ENCODE measurements at places on chromosomes 7 and 10. TPM values are rescaled to one million over a fixed set of nuclear protein-coding genes. Genes with fewer than 3 reads are reported as not detected.
A peak's percentile ranks its signal among the peaks of the same experiment; 100 is the strongest.

DNA sequence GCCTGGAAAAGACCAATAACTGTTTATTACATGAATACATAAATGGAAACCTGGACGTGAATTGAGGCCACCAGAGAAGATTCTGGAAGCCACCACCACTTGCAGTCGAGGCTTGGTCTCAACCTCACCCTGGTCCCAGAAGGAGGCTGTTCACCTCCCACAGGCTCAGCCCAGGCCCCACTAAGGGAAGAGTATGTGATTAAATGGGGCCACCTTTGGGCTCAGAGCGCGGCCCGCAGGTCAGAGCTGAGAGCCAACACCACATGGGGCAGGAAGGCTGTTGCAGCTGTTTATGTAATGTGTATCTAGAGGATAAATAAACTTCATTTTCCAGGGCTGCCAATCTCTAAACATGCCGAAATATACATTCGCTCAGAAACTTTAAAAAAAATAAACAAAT is 17.6 kb upstream of the FGFR2 start:
- DNase-seq: peak; percentile 31

DNA sequence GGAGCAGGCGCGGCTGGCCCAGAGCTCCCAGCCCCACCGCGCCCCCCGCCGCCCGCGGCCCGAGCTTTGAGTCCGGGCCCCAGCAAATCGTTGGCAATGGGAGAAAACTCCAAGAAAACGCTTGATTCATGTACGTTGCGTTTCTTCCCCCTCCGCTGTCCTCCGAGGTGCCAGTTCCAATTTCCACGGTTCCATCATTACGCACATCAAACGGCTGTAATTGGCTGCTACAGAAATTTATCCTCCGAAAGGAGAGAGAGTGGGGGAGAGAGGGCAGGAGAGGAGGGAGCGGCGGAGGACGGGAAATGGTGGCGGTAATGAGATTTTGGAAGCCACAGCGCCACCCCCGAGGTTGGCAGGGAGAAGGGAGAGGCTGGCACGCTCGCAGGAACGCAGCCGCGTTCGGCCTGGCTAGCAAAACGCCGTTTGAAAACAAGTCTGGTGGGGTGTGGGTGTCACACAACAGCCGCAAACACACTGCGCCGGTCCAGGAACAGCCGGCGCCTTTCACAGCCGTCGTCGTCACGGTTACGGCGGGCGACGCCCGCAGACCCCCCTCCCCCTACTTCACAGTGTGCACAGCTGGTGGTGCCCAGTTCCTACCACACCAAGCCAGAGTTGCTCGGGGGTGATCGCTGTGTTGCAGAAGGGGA is 57.5 kb downstream of the UNCX start:
- DNase-seq: no peak

DNA sequence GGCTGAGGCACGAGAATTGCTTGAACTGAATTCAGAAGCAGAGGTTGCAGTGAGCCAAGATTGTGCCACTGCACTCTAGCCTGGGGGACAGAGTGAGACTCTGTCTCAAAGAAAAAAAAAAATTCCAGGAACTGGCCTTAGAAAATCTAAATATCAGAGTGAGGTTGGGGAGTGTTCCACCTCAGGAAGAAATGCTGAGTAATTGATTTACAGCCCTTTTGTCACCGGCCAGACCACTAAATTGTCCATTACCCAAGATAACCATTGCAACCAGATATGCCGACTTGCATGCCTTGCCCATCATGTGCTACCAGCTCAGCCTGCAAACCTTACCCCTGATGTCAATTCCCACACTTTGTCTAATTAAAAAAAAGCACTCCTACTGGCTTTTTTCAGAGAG is 42.4 kb downstream of the CRCP start:
- DNase-seq: no peak

GRCh38 chr7:55538538-55538937 is 33.8 kb downstream of the VOPP1 start:
- DNase-seq: no peak

DNA sequence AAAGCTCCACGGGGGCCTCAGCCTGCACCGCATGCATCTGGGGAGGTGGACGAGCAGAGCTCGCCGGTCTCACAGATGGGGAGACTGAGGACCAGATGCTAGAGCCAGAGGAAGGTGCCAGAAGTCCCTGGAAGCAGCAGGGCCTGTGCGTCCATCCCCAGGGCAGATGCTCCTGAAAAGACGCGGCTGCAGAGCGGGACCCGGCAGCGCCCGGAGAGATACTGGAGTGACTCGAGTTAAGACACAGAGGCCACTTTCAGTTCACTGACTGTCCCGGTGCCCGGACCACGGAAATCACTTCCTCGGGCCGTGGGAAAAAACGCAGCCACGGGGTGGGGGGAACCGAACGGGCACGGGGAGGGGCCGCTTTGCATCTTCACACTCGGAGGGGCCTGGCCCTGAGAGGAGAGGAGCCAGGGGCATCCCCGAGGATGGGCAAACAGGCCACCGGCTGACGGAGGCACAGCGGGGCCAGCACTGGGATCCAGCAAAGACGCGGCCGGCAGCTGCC is 85.4 kb downstream of the FOXL3 start:
- no peak for DNase-seq

DNA sequence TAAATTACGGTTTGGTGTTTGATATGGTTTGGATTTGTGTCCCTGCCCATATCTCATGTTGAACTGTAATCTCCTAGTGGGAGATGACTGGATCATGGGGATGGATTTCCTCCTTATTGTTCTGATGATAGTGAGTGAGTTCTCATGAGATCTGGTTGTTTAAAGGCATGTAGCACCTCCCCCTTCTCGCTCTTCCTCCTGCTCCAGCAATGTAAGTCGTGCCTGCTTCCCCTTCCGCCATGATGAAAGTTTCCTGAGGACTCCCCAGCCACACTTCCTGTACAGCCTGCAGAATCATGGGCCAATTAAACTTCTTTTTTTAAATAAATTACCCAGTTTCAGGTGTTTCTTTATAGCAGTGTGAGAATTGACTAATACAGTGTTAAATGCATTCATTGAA is 116.6 kb downstream of the DOCK4 start:
- DNase-seq: no peak

- no peak for DNase-seq
Measured at GRCh38 chr10:79219322-79219957, 127.8 kb upstream of the PPIF start.

DNA sequence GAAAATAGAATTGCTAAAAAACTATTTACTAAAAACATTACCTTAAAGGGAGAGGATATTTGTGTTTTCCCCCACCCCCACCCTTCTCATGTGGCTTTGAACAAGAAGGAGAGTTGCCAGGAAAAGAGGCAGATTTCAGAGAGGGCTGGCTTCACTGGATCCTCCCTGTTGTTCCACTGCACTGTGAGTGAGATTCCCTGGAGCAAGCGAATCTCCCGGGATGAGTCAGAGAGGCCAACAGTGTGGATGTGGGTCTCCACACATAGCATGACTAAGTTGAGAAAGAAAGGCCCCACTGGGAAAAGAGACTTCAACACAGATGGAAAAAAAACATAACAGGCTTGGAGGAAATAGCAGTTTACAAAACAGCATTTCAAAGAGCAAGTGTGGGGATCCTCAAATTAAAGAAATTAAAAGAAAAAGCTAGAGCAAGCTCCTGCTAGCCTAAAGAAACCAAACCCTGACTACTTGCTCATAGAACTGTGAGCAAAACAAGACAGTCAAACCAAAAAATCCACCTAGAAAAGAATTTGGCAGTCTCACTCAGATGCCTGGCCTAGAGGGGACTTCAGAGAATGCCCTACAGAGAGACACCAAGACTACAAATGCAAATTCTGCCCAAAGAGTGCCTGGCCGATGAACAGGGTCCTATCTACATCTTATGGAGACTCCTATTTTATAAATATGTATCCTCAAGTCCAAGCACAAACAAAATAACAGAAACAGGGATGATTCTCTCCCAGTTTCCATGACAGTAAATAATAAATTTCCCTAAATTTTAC is 3.4 kb downstream of the CAV1 start:
- DNase-seq: no peak

DNA sequence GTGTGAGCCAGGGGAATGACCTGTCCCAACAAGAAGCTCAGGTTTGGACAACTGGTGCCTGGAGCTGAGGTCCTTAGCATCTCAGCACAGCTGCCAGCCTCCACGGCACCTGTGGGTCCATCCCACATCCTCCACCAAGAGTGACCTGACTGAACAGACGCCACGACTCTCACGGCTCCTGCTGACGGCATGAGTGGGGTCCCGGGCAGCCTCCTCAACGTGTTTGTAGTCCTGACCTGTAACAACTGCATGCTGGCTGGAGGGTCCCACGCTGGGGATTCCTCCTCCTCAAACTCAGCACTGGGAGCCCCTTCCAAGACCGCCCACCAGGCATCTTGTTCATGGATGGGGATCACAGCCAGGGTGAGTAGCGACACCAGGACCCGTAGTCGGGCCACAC is 36.2 kb downstream of the FAM20C start:
- no peak for DNase-seq

DNA sequence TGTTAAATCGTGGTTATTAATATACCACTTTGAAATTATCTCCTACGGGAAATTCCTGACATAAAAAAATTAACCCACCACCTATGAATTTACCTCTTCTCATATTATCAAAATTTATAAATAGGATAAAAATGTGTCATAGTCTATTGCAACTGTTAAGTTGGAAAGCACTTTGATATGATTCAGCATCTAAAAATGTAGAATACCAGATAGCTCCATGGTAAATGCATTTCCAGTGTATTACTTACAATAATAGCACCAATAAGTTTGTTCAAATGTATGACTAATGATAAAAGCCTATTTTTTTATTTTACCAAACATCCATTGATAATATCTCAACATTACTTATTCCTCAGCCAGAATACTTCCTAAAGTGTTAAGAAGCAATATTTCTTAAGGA is 13.6 kb upstream of the KCND2 start:
- DNase-seq: no peak

DNA sequence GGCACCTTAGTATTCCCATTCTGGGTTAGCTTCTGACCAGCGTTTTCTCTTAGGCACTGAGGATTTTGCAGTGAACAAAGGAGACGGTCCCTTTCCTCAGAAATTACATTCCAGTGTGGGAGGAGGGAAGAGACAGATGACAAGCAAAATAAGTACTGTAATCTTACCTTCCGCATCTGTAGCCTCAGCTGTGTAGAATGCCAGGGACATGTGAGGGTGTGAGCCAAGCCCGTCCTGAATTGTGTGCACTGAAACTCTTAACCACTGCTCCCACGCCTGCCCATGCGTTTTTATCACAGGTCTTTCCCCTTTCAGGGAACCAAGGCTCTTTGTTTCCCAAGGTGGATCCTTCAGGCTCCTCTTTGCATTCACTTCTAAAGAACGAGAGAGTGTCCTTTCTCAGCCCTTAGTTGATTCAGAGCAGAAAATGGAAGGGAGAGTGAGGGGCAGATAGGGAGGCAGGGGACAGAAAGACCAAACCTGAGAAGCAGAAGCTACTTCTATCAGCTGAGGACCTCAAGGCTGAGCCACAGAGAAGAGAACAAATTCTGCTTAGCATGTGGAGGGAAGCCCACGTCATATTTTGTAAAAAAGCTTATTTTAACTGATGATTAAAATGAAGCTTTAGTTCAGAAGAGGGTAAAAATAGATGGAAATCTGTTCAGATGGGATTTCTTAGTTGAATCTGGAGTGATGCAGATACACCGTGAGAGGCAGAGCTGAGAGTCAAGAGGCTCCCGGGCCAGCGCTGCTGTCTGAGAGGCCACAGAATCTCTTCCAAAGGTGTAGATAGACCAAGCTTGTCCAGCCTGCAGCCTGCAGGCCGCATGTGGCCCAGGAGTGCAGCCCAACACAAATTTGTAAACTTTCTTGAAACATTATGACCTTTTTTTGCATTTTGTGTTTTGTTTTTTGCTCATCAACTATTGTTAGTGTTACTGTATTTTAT is 122.5 kb downstream of the CCNY start:
- no peak for DNase-seq

GRCh38 chr7:30276203-30276900 is 8.0 kb upstream of the ZNRF2 start:
- DNase-seq: no peak

- DNase-seq: no peak
Measured at GRCh38 chr10:124539935-124540641, 78.5 kb downstream of the LHPP start.

DNA sequence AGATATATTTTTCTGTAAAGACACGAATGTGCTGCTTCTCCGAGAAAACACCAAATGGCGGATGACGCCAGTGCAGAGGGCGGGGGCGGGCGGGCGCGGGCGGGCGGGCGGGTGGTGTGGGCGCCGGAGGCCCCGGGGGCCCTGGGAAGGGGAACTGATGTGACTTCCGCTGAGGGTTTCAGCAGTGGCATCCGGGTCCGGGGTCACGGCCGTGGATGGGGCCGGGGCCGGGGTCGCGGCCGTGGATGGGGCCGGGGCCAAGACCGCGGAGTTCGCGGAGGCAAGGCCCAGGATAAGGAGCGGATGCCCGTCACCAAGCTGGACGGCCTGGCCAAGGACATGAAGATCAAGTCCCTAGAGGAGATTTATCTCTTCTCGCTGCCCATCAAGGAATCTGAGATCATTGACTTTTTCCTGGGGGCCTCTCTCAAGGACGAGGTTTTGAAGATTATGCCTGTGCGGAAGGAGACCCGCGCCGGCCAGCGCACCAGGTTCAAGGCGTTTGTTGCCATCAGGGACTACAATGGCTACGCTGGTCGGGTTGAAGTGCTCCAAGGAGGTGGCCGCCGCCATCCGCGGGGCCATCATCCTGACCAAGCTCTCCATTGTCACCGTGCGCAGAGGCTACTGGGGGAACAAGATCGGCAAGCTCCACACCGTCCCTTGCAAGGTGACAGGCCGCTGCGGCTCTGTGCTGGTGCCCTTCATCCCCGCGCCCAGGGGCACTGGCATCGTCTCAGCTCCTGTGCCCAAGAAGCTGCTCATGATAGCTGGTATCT is 20.3 kb upstream of the IGF2BP3 start:
- DNase-seq: no peak

FFAR4 gene
- 0.04 TPM for polyA plus RNA-seq

AGBL3 gene
- 4.9 TPM for polyA plus RNA-seq

CYP3A5 gene
- polyA plus RNA-seq: 0.71 TPM
